Right lobe of liver (tissue), 6 donors: ENCODE measurements at places on chromosomes 3 and 15. TPM values are rescaled to one million over a fixed set of nuclear protein-coding genes. Genes with fewer than 3 reads are reported as not detected.

GRCh38 chr3:186854146-186854545 lies 11.6 kb downstream of the ADIPOQ start:
- no peak for DNase-seq

DNA sequence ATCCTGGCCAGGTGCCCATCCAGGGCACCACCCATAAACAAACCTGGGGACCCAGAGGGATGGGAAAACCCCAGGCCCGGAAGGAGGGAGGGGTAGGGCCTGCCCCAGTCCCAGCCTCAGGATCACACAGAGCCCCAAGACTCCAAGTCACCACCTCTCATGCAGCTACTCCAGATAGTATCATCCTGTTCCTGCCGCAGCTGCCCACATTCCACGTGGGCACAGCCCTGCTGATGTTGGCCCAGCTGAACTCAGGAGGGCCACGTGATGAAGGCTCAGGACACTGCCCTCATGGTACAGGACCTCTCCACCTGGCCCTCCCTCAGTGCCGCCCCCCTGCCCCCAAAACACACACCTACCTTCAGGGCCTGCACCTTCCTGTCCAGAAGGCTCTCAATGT lies 69.5 kb downstream of the CACNA2D2 start:
- no peak for DNase-seq

GRCh38 chr3:156024904-156025533 lies 95.4 kb upstream of the KCNAB1 start:
- DNase-seq: no peak

DNA sequence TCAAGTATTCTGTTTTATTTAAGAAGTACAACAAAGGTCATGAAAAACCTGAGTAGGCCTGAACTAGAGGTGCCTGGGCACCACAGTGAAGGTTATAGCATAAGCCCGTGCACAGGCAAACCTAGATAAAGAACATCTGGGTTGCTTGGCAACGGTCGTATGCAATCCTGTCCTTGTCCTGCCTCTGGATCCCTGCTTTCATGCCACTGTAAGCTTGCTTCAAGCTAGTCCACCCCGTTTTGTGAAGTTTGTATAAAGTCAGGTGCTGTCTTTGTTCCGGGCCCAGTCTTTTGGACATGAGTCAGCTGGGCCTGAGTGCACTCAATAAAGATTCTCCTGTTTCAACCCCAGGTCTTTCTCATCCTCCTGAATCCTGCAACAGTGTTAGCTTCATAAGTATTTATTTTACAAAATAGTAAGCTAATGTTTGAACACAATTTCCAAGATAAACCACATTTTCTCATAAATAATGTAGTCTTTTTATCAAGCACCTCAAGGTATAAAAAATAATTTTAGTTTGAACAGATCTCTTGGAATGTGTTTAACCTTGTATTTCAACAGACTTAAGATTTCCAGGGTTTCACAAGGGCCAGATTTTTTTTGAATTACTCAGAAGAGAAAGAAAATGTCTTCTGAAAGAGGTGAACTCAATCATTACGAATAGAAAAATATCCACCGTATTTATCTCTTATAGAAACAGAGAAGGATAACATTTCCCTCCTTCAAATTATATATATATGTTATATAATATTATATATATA lies 14.3 kb upstream of the SLC9C1 start:
- no peak for DNase-seq

- no peak for DNase-seq
Observed at GRCh38 chr15:93762036-93762435, 469.3 kb upstream of the MCTP2 start.

- peak; percentile 62 for DNase-seq
Observed at GRCh38 chr3:53046171-53047170, 598 bp upstream of the SFMBT1 start.

GRCh38 chr3:184636741-184637316 lies 75.0 kb downstream of the MAGEF1 start:
- no peak for DNase-seq

DNA sequence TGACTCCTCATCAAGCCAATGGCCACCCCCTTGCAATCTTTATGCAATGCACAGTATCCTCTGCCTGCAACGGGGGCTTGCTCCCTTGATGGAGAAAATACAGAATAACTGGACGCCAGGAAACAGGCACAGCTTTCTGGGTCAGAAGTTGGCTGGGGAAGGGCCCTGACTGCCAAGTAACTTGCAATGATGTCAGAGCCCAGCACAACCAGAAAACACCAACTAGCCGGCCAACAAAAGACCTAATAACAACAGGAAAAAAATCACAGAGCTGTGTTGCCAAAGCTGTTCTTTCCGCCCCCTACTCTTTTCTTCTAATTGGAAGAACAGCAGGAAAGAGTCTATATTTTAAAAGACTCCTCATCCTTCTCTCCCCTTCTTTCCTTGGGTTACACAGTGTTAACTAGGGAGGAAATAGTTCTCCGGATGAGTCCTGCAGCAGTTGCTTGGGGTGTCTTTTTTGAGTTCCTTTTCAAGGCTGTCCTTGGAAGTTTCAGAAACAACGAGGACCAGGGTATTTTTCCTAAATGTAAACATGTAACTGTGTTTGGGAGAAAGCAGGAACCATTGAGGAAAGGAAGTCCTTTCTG lies 1.4 kb upstream of the SEMA6D start:
- no peak for DNase-seq

DNA sequence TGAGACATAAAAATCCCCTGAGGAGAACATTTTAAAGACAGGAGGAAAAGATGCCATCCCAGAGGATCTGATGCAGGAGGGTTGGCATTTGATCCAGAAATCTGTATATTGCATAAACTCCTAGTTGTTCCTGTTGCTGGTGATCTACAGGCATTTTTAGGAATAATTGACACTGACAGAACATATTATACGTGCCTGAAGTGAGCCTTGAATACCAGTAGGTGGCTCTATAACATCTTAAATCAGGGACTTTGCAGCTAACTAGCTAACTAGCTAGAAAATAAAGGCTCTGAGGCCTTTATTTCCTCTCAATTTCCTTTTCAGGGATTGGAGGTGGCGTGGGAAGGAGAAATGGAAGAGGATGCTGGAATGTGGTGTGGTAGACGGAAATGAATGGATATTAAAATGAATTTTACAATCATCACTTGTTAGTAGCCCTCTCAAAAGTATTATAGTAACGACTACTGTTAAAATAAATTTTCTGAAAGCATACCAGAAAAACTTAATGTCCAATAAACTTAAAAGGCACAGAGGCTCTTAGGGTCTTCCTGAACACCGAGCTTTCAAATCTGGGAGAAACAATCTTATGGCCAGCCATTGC lies 73.8 kb upstream of the ZBED2 start:
- DNase-seq: no peak

- DNase-seq: no peak
Observed at GRCh38 chr15:57356636-57357035, 19.7 kb upstream of the CGNL1 start.

DNA sequence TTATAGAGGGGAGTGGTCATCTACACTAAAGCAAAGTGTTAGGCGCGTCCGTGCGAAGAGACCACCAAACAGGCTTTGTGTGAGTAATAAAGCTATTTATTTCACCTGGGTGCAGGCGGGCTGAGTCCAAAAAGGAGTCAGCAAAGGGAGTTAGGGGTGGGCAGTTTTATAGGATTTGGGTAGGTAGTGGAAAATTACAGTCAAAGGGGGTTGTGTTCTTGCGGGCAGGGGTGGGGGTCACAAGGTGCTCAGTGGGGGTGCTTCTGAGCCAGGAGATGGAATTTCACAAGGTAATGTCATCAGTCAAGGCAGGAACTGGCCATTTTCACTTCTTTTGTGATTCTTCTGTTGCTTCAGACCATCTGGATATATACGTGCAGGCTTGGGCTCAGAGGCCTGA lies 47.1 kb downstream of the OIP5 start:
- DNase-seq: no peak

- DNase-seq: no peak
Observed at GRCh38 chr3:161822291-161822690, 325.7 kb downstream of the OTOL1 start.

The NEK10 gene
- total RNA-seq: 2.5 TPM

The EIF4G1 gene
- total RNA-seq: 274 TPM

The TUSC7 gene
- total RNA-seq: not detected

The ISLR2 gene
- total RNA-seq: 0.04 TPM

The LSAMP gene
- total RNA-seq: 0.22 TPM

The RTP3 gene
- 20.1 TPM for total RNA-seq
